Activated T-cell treated with anti-CD3 and anti-CD28 coated beads, Interleukin-2, amount 50 U/mL, for 48 hours (primary cell): ENCODE measurements at places on chromosomes 6 and 20.

GRCh38 chr6:81734500-81735150 is 17.9 kb downstream of the TENT5A start:
- no peak for DNase-seq

GRCh38 chr6:11636121-11636520 is 98.6 kb downstream of the TMEM170B start:
- no peak for DNase-seq

DNA sequence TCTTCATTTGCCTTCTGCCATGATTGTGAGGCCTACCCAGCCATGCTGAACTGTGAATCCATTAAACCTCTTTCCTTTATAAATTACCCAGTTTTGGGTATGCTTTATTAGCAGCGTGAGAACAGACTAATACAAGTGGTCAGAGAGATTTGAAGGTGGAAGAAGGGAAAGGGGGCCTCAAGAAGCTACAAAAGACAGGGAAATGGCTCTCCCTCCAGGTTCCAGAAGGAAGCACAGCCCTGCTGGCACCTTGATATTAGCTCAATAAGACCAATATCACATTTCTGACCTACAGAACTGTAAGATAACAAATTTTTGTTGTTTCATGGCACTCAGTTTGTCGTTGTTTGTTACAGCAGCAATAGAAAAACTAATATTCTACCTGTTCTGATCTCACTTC is 536.5 kb upstream of the MARCKS start:
- DNase-seq, result no peak

- no peak for DNase-seq
Measured at GRCh38 chr6:131004936-131005335, 58.1 kb downstream of the EPB41L2 start.

DNA sequence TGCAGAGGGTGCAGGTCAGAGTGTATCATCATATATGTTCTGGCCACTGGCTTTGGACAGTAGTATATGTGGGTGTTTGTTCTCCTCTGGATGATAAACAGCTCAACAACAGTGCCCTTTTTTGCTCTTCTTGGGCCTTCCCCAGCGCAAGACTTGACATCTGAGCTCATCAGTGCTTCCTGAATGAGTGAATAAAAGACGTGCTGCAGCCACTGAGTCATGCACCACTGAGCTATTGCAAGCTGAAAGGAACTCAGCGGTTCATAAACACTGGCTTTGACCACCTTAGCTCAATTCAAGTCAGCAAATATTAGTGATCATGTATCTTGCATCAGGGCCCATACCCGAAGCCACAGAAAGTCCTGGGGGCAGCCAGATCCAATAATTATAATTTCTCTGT is 105.3 kb upstream of the KCNG1 start:
- peak; percentile 34 for DNase-seq

DNA sequence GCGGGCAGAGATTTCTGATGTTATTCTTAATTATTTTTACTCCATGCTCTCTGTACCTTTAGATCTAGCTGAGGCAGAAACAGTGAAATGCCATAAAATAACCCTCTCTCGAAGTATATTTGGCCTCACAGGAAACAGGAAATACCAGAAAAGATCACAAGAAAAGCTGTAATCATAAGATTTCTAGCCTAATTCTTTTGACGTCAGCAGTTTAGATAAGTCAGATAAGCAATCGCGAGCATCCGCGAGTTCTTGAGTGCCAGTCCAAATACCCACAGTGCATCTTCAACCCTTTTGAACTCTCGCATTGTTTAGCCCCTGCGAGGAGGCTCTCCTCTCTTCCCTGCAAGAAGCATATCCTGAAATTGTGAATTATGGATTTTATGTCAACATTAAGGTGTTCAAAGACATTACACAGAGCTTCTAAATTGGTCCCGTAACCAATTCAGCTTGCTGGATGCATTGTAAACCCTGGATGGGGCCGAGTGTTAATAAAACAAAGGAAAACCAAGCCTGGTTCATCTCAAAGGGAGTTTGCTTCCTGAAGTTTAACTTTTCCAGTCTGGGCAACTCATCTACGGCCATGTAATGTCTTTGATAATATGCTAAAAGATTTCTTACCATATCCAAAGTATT is 198.9 kb downstream of the MTFR2 start:
- DNase-seq, result no peak

DNA sequence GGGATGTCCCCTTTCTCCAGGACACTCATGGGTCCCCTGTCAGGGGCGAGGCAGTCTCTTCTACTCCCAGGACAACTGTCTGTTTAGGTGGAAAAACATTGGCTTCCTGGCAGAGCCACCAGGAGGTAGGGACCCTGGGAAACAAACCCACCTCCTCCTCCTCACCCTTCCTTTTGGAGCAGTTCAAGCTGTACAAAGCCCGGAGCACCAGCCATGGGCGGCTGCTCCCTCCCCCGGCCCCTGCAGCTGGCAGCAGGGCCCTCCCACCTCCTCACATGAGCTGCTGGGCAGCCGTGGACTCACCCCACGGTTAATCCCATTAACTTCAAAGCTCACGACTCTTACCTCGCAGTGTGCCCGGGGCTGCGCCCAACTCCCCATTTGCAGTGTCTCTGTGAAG is 48.6 kb downstream of the CDH4 start:
- DNase-seq, result no peak

- no peak for DNase-seq
Measured at GRCh38 chr6:133358574-133359150, 117.5 kb downstream of the EYA4 start.

GRCh38 chr6:80457439-80457933 is 351.0 kb downstream of the BCKDHB start:
- no peak for DNase-seq

DNA sequence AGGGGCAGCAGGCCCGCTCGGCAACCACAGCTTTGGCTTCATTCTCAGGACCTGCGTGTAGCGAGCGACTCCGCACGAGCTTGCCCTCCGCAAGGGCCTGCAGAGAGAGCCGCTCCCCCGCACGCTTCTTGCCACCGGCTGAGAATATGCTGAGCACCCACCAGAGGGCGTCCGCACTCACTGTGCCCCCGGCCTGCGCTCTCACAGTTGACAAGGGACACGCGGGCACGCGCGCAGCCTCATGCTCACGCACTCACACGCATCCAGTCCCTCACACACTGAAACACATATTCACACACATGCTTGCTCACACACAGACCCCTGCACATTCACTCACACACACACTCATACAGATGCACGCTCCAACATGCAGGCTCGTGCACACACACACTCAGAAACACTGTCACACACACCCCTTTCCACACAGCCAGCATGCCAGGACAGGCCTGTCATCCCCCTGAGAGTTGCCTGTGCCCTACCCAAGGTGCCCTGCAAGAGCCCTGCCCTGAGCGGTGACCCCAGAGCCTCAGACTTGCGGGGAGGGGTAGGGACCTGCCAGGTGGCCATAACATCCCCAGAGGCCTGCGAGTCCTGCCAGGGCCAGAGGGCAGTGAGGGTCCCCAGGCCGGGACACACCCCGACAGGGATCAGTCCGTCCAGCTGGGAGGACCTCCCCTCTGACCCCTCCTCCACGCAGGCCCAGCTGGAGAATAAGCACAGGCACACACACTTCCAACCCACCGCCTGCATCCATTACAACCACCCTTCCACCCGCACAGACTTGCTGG is 174.1 kb downstream of the BMP7 start:
- peak; percentile 79 for DNase-seq

DNA sequence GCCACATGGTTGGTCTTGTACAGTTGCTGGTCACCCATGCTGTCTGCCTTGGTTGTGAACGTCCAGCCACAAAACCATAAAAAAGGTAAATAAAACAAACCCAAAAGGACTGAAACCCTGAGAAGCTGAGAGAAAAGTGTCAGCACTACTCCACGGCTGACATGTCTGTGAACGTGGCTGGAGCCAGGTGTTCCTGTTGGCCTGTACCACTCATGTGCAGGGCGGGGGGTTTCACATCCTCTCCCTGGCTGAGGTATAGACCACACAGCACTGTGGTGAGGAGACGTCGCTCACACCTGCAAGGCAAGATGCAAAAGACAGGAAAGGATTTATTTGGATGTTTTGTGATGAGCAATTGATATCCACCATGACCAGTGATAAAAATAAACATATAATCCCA is 51.9 kb upstream of the MRPS10 start:
- DNase-seq, result no peak

- no peak for DNase-seq
Measured at GRCh38 chr20:18427214-18427613, 39.6 kb downstream of the DZANK1 start.

DNA sequence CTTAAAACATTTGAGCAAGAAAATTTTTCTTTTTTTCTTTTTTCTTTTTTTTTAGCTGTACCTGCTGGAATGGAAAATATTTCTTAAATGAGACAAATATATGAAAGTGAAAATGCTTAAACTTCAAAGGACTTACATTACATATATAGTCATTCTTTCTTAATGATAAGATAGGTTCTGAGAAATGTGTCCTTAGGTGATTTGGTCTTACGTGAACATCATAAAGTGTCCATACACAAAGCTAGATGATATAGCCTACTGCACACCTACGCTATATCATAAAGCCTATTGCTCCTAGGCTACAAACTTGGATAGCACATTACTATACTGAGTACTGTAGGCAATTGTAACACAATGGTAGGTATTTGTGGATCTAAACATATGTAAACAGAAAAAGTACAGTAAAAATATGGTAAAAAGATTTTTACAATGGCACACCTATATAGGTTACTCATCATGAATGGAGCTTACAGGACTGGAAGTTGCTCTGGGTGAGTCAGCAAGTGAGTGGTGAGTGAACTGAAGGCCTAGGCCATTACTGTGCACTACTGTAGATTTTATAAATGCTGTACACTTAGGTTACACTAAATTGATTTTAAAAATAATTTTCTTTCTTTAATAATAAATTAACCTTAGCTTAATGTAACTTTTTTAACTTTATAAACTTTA is 54.6 kb downstream of the RPP21 start:
- no peak for DNase-seq

- no peak for DNase-seq
Measured at GRCh38 chr6:52557389-52558265, 19.2 kb downstream of the TRAM2 start.

DNA sequence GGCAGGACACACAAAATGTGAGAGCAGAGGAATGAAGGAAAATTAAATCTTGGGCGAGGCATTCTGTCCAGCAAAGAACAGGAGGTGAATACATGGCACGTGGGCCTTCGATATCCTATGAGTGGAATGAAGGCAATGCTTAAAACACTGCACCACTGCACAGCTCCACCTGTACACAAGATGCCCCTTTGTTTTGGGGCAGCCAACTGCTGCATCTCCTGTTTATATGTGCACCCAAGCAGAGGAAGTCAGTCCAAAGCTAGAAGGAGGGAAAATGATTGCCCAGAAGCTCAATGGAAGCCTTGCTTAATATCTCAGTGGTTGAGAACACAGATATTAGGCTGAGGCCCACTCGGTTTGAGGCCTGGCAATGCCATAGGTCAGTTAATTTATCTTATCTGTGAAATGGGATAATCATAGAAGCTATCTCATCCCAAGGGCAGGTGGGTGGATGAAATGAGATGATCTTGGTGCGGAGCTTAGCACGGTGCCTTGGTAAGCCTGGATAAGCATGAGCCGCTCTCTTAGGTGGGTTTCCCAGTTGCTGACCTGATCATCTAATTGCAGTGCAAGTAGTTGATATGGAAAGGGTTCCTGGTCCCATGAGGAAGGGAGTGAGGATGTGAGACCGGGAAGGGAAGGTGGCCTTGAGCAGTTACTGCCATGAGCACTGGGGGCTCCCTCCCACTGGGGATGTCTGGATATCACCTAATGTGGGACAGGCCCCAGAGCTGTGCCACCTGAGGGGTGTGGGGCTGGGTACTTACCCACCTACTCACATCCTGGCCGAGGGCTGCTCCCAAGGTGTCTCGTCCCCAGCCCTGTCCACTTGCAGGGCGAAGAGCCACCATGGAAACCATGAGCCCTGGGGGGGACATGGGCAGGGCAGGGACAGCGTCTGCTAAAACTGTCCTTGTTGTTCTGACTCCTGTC is 9.9 kb downstream of the BANF2 start:
- DNase-seq, result no peak

DNA sequence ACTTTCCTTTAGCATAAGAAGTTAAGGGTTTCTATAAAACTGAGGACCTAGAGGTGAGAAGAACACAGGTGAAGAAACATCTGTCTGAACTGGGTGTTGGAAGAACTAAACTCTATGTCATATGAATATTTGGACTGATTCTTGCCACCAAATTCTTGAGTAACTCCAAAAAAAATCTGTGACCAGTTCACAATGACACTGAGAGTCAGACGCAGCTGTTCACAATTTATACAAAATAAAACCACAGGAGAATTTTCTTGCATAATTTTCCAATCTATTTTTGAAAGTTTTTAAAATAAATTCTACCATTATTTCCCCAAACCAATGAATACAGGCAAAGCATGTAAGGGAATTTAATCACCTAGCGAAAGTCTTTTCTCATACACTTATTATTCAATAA is 148.1 kb upstream of the TCF21 start:
- no peak for DNase-seq

- no peak for DNase-seq
Measured at GRCh38 chr20:11652128-11652527, 265.6 kb upstream of the BTBD3 start.

DNA sequence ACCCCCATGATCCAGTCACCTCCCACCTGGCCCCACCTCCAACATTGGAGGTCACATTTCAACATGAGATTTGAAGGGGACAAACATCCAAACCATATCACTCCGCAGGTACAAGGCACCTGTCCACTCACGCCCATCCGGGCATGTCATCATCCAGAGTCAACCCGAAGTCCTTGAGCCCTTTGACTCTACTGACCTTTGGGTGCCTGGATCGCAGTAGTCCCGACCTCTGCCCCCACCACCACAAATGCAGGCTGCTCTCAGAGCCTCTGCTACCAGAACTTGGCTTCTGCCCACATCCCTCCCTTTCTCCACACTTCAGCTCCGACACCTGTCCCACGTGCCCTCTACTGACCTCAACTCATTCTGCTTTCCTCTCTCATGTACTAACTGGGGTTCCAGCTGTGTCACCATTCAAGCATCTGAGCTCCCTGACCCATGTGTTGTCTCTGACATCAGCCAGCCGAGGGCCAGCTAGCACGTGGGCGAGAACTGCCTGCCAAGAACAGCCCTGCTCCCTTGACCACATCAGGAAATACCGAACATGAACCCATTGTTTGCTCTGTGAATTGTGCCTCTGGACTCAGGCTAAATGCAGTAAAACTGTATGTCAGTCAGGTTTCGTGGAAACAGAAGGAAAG is 498.3 kb upstream of the SULF2 start:
- DNase-seq, result no peak

- peak; percentile 77 for DNase-seq
Measured at GRCh38 chr6:166419286-166419685, 36.5 kb upstream of the MPC1 start.

DNA sequence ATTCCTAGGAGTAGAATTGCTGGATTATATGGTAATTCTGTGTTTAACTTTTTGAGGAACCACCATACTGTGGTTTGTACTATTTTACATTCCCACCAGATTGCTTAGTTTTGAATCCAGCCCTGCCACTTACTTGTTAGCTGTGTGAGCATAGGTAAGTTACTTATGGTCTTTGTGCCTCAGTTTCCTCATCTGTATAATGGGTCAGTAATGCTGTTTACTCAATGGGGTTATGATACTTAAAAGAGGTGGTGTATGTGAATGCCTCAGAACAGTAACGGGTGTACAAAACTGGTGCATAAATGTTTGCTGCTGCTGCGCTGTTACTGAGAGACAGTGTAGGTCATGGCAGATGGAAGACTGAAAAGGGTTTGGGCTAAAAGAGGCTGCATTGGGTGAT is 239.3 kb downstream of the NRN1 start:
- DNase-seq, result no peak
